Stimulated activated CD4-positive, alpha-beta T cell treated with anti-CD3 and anti-CD28 coated beads, Interleukin-12 subunit alpha, Interleukin-12 subunit beta, amount 100 ng/mL, for 24 hours (primary cell): ENCODE measurements at places on chromosomes 3 and 15.

DNA sequence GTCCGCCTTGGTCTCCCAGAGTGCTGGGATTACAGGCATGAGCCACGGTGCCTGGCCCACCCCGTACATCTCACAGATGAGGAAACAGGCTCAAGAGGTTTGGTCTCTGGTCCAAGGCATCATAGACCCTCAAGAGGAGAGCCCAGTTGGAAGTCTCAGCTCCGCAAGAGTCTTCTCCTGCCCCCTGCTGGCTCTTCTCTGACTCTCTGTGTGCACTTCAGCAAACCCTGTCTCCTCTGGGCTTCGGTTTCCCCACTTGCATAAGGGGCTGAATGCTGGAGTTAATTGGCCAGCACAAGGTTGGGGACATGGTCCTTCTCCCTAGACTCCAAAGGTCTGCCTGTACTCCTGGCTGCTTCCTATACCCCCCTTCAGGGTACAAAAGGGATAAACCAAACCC lies 3.9 kb downstream of the MST1R start:
- no peak for DNase-seq

- DNase-seq = no peak
These were observed 1.4 kb upstream of the IL17RC start for GRCh38 chr3:9915254-9916141.

DNA sequence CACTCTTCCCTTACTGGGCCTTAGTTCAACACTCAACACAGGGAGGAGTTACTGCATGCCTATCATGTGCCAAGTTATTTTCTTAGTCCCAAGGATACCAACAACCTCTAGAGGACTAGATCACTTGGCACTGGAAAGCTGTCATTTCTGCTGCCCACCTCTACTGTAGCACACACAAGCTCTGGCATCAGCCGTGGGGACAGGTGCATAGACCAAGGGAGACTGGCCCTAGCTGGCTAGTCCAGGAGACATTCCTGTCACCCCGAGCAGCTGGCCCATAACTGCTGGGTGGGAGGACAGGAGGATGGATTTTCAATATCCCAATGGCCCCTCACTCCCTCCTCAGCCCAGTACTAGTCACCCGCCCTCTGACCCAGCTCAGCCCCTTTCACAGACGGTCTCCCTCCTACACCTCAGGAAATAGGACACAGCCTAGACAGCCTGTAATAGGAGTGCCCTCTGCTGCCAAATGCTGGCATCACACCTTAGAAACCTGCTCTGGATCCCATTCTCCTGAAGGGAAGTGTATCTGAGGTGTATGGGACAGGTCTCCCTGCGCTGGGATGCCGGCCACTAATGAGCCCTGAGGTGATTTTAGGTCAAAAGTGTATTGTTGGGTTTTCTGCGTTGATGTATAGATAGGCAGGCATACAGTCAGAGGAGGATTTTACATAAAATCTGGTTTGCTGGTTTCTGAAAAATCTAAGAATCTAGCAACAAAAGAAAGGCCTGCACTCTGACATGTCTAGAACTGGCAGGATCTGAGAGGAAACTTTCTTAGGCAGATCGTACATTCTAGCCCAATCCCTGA lies 3.4 kb upstream of the DZIP1L start:
- DNase-seq = peak; percentile 13

- DNase-seq = no peak
These were observed 180.9 kb downstream of the SUCNR1 start for GRCh38 chr3:152054315-152054714.

DNA sequence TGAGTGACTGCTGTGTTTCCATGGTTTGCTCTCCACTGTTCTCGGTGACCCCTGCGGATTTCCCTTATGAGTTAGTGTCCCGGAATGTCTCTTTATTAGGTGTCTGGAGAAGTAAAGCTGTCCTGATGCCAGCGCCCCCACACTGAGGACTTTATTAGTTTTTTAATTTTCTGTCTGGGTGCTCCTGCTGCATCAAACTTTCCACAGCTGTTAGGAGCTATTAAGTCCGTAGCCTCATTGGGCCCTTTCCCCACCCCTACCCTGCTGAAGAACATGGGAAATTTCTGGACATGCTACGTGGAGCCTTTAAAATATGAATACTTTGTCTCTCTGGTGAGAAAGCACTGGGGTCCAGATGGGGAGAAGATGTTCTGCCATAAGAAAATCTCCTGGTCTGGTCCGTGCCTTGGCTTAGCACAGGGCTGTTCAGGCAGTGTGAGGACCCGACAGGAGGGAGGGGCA lies 161.7 kb upstream of the HES1 start:
- no peak for DNase-seq

GRCh38 chr3:178735032-178735674 lies 198.9 kb downstream of the KCNMB2 start:
- DNase-seq = no peak

GRCh38 chr3:76826861-76827260 lies 213.0 kb upstream of the ROBO2 start:
- DNase-seq = no peak

GRCh38 chr3:180283251-180283650 lies 246.5 kb upstream of the PEX5L start:
- DNase-seq = no peak

DNA sequence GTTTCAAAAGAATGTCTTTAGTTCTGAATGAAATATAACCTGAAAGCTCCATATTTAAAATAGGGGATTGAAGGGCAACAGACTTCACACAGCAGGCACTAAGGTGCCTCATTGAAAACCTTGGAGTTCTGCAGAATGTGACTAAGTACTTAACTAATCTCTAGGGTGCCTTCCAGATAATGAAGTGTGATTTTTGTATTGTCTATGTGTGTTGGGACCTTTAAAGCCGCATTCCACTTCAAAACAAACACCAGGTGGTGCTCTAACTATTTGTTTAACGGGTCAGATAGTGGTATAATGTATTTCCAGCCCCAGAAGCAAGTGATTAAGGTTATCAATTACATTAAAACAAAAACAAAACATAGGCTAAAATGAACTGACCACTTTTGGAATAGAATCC lies 28.0 kb downstream of the TFG start:
- DNase-seq = no peak

DNA sequence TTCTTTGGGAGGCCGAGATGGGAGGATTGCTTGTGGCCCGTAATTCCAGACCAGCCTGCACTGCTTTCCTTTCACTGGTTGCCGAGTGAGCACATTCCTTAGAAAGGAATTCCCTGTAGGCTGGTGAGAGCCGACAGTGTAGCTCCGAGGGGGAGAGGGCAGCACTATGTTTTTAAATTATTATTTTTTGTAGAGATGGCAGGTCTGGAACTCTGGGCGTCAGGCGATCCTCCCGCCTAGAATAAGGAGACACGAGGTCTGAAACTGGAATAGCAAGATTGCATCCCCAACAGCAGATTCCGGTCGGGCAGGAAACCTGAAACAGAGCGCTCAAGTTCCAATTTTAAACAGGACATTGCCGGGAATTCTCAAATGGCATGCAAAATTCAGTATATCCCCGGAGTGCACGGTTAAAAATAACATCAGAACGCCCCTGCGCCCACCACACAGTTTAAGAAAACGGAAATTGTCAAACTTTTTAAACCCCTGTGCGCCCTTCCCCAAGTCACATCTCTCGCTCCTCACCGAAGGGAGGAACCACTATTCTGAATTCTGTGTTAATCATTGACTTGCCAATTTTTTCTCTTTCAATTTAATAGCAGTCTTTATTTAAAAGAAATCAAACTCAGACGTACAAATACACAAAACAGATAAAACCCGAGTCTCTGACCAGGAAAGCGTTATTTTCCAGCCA lies 643 bp upstream of the RNU5B-1 start:
- DNase-seq = no peak

- no peak for DNase-seq
These were observed 283.9 kb downstream of the GRM7 start for GRCh38 chr3:7144697-7145308.

DNA sequence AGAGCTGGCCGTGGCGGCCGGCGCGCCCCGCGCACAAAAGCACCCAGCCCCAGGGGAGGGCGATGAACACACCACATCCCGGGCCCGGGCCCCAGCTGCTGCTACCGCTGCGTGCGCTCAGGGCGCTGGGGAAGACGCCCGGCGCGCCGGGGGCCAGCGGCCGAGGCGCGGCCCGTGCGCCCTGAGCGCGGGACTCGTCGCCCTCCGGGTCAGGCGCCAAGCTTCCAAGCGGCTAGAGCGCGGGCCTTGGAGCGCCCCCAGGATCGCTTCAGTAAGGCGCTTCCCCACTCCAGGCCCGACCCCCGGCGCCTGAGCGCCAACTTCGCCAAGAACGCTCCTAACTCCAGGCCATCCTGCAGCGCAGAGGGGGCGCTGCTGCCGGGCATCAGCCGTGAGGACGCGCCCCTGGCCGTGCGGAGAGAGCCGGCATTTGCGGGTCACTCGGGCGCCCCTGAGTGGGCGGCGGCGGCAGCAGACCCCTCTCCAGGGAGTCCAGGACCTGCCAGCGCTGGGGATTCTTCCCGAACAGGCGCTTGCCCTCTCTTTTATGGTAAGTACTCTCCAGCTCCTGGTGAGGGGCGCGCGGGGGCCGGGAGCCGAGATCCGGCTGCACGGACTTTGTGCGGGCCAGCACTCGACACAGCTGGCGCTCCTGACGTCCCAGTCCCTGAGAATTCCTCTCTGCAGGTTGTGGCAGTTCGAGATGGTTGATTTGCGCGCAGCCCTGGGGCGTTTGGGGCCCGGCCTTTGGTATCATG lies 475 bp downstream of the SPSB4 start:
- DNase-seq = no peak

GRCh38 chr3:106059953-106060517 lies 191.2 kb upstream of the CBLB start:
- DNase-seq = no peak

DNA sequence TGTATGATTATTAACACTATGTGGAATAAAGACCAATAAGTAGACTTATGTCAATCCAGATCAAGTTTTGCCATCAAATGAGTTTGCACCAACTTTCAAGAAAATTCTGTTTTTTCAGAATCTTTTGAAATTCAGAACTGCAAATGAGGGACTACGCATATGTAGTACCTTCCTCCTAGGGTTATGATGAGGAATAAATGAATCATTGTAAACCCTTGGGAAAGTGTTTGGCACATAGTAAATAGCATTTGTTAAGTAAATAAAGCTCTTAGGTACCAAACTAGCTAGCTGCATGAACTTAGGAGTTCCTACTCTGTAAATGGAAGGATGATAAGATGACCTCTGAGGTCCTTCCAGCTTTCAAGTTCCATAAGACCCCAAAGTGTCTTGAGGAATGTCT lies 242.6 kb upstream of the SETMAR start:
- DNase-seq = no peak

- DNase-seq = no peak
These were observed 200.2 kb upstream of the GOLGA6L4 start for GRCh38 chr15:84035399-84035766.
